ENCODE measurements at places on chromosomes 13 and 19.

- no peak for DNase-seq
Measured at GRCh38 chr19:49921871-49922795, 6.9 kb upstream of the ATF5 start.

DNA sequence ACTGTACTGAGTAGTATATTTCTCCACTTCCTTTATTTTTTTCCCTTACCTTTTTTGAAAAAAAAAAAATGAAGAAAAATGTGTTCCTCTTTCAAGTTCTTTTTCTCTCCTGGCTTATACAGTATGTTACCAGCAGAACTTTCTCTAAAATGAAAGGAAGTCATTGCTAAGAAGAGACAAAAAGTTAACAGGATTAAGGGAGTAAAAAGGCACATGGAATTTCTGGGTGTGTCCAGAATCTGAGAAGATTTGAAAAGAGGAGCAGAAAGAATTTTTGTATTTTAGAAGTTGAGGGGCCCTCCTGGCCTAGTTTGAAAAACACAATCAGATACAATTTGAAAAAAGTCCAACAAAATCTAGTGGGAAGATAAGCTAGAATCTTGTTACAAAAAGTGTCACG, 21.0 kb upstream of the TRIM13 start:
- no peak for DNase-seq

DNA sequence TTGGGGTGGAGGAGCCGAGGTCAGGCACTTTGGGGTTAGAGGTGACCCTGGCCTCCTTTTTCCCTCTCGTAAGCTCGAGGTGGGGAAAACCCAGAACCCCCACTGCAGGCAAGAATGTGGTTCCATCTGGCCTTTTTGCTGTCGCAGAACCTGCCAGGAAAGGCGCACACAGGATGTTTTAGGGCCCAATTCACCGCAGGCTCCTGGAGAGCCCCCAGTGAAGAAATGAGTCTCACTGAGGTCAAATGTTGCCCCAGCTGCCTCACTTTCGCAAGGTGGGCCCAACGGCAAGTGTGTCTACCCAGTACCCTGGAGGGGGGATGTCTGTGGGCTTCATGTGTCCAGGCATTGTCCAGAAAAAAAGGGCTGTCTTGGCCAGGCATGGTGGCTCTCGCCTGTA, 61.8 kb downstream of the PEX11G start:
- no peak for DNase-seq

DNA sequence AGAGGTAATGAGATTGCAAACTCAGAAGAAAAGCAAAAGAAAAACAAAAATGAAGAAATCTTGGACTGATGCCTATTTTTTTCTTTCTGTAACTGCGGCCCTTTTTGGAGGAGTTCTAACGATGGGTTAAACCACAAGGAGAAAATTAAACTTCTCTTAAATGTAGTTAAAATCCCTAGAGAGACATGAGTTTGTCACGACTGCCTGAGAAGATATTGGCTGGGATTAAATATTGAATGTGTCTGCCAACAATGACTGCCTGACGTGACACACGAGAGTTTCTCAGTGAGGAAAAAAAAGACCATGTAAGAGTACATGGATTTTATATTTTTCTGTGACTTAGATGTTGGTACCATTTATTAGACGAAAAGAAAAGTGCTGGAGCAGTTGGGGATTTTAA, 1013.4 kb downstream of the PCDH9 start:
- DNase-seq: no peak
